ENCODE measurements at places on chromosomes 6 and 20. TPM values are rescaled to one million over a fixed set of nuclear protein-coding genes. Genes with fewer than 3 reads are reported as not detected.

CCN6 gene
- total RNA-seq: 0.27 TPM

- no peak for ATAC-seq
Measured at GRCh38 chr20:47549671-47550070, 48.0 kb downstream of the NCOA3 start.

DNA sequence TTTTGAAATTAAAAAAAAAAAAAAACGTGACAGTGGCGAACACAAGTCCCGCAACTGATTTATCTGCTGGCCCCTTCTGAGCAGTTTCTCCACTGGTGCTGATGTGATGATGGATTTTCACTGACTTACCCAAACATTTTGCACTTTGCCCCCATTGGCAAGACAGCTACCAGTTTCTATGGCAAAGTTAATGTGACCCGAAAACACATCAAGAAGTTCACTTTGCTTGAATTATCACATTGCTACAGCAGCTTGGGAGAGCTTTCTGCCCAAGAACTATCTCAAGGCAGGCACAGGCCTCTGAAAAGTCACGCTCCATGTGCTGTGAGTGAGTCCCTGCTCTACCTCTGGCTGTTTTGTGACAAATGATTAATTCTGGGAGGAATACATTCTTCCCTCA is 127.9 kb upstream of the EDN1 start:
- no peak for ATAC-seq

DNA sequence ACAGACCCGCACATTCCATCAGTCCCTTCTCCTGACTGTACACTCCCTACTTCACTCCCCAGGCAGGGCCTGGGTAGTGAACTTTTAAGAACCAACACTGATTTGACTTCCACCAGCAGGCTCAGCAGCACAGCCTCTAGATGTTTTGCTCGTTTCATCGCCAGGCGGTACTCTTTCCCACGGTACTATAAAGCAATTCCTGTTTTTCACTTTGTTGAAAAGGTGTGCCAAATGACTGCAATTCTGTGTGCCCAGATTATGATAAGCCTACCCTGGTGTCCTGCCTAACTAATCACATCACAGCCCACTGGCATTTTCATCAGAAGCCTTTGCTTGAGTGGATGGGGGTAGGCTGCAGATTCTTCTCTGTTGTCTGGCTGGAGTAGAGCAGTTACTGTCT is 12.9 kb upstream of the WTAP start:
- no peak for ATAC-seq

GRCh38 chr6:41466437-41466990 is 79.7 kb upstream of the FOXP4 start:
- ATAC-seq: no peak

HLA-DPA1 gene
- not detected for total RNA-seq

ATAT1 gene
- 57.1 TPM for total RNA-seq

TAPBP gene
- 91.9 TPM for total RNA-seq

DNA sequence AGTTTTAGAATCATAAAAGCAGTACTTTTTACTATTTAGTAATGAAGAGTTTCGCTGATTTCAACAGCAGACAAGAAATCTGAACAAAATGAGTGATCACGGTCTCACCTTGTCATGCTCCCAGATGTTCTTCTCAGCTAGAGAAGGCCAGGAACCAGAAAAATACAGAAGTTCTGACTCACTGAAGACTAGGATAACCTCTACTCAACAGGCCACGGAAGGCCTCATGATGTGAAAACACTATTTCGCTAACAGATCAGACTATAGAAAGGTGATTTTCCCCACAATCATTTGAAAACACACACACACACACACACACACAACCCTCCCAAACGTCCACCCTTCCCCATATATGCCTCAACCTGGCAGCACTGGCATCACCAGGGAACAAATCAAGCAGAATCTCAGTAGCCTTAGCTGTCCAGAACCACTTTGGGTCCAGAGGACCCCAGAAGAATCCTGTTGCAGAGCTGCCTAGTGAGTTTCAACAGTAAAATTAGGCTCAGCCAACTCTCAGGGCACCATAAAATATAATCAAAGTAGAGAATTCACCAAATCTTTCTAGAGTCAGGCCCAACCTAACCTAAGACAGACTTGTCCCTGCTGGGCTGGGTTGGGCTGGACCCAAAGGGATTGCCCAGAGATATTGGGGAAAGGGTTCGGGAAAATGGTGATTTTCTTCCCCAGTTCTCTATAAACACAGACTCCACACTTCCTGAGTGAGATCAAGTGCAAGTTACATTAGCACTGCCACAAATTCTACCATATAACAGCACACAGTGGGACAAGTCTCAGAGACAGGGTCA is 7.9 kb downstream of the EXOC2 start:
- ATAC-seq: no peak

EPB41L1 gene
- total RNA-seq: 101 TPM

SIRT5 gene
- 10.6 TPM for total RNA-seq

DNA sequence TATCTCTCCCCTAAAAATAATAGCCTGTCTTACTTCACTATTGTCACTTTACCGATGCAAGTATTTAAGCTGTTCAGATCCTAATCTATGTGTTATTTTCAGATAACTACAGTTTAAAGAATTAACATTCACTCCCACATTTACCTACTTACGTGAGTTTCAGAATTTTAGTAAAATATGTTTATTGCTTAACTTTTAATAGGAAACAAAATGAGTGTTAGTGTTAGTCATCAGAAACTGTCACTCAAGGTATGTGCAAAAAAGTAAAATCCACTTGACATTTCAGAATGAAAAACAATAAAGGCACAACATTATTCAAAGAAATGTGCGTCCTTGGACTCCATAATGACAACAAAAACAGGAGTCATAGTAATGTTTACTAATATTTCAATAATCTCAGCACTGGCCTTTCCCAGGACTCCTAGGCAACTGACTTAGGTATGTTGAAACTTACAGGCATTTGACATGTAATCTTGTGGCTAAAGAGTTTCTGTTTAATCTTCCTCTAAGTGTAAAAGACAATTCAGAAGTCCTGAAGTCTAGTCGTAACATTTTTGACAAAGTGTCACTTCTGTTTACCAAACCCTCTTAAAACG is 4.5 kb downstream of the ATXN1 start:
- ATAC-seq: no peak

HLA-DQA1 gene
- total RNA-seq: not detected

GSTA2 gene
- not detected for total RNA-seq

DNA sequence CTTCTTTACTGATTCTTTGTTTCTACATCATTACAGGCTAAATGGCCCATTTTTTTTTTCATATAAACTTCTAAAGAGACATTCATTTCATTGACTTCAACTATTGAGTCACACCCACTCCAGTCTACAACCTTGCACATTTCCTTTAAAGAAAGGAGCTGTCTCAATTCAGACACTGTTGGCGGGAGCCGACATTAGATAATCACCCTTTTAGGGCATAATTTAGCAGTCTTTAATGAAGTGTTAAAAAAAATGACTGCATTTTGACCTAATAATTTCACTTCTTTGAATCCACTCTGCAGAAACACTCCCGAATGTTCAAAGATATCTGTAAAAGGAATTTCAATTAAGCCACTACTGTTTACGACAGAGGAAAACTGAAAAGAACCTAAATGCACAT is 1.5 kb downstream of the EPM2A start:
- no peak for ATAC-seq

DNA sequence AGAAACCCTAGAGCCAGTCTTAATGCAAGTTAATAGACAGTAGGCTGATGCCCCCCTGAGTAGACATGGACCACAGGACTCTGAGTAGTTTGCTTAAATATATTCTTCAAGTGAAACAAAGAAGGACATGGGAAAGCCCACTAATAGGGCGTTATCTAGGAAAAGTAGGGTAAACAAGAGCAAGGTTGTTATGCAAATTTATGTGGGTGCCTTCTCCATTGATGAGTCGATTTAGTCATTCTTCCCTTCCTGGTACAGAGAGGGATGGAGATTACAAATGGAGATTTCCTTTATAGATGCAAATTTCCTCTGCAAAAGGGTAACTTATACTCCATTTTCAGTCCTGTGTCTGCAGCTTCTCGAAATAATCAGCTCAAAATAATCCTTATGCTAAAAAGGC is 262.0 kb downstream of the CD83 start:
- ATAC-seq: no peak

- ATAC-seq: no peak
Measured at GRCh38 chr6:111781041-111781708, 92.1 kb downstream of the FYN start.

FAM83C gene
- total RNA-seq: 0.05 TPM

DNA sequence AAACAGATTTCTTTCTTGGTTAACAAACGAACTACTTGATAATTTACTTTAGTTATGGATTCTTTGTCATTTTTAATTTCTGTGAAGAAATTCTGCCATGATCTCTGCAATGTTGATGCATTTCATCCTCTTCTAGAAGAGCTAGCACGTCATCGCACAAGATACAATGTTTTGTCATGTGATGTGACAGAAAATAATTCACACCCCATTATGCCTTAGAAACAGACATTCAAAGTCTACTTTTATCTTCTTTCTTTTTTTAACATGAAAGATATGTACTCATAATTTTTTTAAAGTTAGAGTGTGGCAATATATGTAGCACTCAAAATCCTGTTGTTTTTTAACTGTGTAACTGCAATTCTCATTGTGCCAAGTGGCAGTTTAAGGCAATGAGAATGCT is 39.6 kb upstream of the NELFCD start:
- ATAC-seq: no peak

DNA sequence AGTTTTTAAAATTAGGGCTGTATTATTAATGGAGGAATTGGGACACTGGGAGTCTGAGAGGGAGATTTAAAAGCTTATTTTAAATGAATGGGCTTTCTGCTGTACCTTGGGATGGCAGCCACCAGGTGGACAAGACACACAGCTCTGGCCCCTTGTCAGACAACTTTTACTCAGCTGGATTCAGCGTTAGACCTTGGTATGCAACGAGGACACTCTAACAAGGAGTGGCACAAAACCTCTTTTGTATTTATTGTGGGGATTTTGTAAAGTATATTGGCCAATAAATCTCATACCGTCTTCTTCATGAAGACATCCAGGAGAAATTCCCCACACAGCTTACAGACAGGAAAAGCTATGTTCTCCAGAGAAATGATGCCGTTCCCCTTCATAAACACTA is 105.7 kb downstream of the LCA5 start:
- peak; percentile 24 for ATAC-seq

PAK5 gene
- 15.7 TPM for total RNA-seq

DNA sequence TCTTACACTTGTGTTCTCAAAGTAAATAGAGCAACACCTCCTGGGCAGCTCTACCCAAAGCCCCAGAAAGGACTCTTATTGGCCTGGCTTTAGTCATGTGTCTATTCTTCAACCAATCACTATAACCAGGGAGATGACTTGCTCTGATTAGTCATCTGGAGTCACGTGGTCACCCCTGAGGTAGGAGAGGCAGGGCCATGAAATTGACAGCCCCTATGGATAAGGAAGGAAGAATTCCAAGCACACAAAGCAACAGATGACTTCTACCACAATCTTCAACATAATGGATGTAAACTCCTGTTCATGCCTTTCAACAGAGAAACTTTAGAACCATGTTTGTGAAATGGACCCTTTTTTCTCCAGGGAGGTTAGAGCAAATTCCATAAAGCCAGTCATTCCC is 24.6 kb upstream of the EYA2 start:
- no peak for ATAC-seq

FAM209B gene
- not detected for total RNA-seq

- ATAC-seq: peak; percentile 64
Measured at GRCh38 chr6:143652841-143653331, 24.9 kb upstream of the PHACTR2 start.

WFDC5 gene
- total RNA-seq: not detected

GRCh38 chr6:143125455-143125854 is 64.8 kb downstream of the AIG1 start:
- peak; percentile 38 for ATAC-seq

DNA sequence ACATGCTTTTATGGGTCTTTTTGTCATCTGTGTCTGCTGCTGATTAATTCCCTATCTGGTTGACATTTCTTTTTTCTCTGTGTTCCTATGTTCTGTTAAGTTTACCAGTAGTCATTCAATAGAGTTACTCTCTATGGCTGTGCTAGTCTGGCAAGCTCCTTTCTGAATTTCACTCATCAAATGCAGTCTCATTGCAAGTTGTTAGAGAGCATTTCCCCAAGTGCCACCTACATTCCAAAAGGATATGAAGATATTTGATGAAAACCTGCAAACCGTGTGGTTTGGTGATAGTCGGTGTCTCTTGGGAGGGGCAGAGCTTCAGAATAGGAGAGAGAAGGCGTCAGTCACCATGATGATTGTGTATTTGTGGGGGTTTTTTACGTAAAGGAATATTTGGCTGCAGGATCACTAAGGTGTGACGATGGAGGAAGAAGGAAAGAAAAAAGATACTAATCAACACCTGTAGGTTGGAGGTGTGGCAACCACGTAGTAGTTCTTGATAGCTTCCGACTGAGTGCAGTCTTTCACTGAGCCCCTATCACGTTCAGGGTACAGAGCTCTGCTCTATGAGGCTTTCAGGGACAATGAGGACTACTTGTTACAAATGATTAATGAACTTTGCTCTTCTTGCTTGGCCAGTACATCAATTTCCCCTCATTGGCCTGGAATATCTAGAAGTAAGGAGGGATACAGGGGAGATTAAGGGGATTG is 73.1 kb upstream of the TNFAIP3 start:
- no peak for ATAC-seq
